ENCODE measurements at places on chromosomes 7 and 10.

- peak; percentile 52 for DNase-seq
Measured at GRCh38 chr7:157299613-157300368, 37.0 kb upstream of the DNAJB6 start.

DNA sequence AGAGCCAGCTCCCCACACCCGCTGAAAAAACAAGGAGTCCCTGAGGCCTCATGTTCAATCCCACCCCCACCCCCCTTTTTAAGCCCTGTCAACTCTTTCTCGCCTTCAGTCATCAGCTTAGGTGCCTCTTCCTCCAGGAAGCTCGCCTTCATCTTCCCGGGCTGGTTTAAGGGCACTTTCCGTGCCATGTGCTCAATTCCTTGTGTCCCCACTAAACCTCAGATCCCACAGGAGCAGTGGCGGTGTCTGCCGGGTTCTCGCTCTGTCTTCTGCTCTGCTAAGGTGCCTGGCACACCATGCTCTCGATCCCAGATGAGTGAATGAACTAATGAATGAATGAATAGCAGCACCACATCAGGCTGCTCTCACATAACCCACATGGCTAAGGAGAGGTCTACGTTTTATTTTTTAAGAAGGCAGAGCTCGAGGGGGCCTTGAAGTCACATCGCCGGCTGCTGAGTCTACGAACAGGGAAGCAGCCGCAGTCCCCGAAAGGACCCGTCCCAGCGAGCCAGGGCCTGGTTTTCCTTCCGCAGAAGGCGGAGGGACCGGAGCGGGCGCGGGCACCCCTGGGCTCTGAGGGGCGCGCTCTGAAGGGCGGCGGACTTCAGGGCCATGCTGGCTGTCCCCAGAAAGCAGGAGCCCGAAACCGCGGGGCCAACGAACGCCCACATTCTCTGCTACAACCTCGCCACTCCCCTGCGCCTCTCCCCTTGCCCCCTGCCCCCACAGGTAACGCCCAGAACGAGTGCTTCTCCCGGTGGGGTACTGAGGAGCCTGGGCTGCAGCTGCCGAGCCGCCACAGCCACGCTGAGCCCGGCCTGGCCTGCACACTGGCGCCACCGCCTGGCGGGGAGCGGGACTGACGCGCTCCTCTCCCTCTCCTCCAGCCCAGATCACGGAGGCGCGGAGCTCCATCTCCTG, 73.4 kb upstream of the KCNMA1 start:
- DNase-seq, result peak; percentile 77

DNA sequence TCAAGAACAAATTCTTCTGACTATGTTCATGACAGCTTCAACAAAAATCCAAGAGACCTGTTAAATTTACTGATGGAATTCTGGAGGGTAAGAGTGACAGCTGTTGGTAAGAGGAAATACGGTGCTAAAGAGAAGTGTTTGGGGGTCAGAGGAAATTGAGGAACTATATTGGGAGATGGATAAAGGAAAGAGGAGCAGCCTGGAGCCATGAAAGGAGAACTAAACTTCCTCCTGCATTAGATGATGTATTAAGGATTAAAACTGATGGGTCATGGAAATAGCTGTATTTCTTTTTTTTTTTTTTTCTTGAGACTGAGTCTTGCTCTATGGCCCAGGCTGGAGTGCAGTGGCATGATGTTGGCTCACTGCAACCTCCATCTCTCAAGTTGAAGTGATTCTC, 95.3 kb downstream of the HERPUD2 start:
- no peak for DNase-seq

- DNase-seq, result no peak
Measured at GRCh38 chr10:83764666-83765065, 374.6 kb upstream of the GHITM start.

- DNase-seq, result no peak
Measured at GRCh38 chr10:37289833-37290464, 164.6 kb downstream of the ANKRD30A start.

- peak; percentile 58 for DNase-seq
Measured at GRCh38 chr7:157158400-157158799, 19.7 kb downstream of the UBE3C start.

DNA sequence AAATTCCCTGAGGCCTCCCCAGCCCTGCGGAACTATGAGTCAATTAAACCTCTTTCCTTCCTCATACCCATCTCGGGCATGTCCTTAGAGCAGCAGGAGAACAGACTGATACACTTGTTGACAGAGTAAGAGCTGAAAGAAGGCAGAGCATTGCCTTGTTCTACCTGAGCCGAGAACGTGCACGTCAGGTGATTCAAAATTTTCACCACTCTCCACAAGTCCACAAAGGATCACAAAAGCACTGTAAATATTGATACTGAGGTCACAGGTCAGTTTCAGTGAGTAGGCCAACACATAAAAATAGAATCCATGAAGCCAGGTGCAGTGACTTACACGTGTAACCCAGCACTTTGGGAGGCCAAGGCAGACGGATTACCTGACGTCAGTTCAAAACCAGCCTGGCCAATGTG, 27.8 kb downstream of the DCLRE1C start:
- DNase-seq, result no peak

- DNase-seq, result no peak
Measured at GRCh38 chr7:28086198-28086597, 94.4 kb downstream of the JAZF1 start.

GRCh38 chr7:131537571-131537978, 18.9 kb downstream of the PODXL start:
- DNase-seq, result peak; percentile 81

GRCh38 chr10:70267161-70267933, 16.5 kb downstream of the NPFFR1 start:
- DNase-seq, result no peak

- no peak for DNase-seq
Measured at GRCh38 chr10:115909962-115910731, 362.9 kb downstream of the GFRA1 start.

GRCh38 chr10:86486856-86487255, 34.7 kb downstream of the WAPL start:
- no peak for DNase-seq

DNA sequence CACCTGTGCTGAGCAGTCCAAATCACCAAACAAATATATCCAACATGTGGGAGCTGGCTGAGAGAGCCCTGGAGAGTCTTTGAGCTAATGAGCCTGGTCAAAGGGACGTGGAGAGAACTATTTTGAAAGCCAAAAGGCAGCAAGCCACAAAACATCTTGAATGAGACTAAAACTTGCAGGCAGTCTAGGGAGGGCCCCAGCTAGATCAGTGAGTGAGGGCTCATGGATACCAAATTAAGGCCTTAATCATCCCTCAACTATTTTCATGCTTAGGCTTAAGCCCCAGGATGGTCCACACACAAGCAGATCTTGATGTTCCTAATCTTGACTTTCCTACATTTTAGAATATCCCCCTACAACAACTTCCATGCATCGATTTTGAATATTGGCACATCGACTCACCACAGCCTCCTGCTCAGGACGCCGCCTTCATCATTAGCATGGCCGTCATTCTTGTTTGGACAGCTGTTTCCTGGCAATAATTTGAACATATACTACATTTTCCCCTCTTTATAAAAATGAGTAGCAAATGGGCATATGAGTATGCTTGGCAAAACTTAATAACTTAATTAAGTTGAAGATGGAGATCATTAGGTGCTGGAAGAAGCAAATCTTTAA, 86.9 kb upstream of the ADAM12 start:
- no peak for DNase-seq

DNA sequence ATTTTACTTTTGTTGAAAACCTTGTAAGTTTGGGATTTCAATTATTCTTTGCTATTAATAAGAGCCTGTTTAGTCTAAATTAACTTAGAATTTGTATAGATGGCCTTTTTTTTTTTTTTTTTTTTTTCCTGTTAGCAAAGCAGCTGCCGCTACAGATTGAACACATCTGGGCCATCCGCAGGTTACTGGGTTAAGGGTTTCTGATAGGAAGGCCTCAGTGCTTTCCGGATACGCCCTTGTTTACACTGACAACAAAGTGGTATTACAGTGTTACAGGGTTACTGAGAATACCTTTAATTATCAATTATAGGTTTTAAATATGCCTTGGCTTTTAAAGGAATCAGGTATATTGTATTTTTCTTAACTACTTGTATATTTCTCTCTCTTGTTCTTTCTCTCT, 76.8 kb downstream of the PTN start:
- no peak for DNase-seq

DNA sequence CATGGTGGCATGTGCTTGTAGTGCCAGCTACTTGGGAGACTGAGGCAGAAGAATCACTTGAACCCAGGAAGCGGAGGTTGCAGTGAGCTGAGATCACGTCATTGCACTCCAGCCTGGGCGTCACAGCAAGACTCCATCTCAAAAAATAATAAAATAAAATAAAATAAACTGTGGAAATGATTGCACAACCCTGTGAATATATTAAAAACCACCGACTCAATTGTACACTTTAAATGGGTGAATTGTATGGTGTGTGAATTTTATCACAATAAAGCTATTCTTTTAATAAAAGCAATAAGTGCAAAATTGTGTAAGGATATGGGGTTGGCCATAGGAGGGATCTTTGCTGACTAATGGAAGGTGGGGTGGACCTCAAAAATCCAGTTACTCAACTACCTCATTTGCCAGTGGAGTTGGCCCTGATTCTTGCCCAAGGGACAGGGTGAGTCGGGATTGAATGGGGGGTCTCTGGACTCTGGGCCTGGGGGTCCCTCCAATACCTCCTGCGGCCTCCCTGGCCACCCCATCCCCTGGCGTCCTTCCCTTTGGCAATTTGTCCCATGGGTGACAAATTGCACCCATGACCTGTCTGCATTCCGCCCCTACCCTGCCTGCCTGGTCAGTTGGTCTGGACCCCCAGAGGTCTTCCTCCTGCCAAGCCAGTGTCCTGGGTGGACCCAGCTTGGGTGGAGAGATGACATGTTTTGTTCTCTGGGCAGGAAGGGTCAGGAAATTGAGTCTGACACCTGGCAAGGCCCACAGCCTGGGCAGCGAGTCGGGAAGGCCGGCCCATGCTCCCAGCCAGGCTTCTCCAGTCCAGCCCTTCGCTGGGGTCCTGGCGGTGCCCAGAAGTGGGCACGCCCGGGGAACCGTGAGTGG, 61.7 kb upstream of the ELN start:
- DNase-seq, result no peak

GRCh38 chr7:155788616-155789000, 23.7 kb downstream of the SHH start:
- DNase-seq, result no peak

GRCh38 chr10:101887775-101888174, 44.2 kb upstream of the KCNIP2 start:
- no peak for DNase-seq

DNA sequence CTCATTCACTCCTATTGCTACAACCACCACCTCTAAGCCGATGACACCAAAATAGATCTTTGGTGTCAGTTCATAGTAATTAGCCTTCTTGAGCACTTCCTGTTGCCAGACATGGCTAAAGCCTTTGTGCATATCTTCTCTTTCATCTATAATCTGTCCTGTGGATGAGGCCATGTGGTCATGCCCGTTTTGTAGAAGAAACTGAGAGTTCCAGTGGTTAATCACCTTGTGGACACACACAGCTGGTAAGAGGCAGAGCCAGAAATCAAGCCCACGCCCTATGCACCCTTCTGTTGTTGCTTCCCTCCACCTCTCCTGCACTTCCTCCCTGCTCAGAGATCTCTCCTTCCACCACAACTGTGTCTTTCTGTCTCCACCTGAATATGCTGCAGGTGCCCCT, 285.1 kb upstream of the PFKP start:
- DNase-seq, result no peak

DNA sequence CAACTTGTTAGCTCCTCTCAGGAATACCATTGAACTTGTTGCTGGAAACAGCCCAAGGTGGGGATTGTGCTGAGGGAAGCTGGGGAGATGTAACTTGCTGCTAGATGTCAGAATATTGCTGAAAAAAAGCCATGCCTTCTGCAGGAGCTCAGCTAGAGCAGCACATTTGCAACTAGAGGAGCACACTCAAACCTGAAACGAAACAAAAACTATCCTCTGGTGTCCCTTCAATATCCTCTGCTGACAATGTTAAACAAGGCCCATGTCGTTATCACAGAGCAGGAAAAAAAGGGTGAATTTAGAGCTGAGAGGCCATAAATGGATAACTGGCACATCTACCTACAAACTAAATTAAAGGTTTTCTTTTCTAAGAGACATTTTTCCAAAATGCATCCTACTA, 53.7 kb upstream of the MACC1 start:
- no peak for DNase-seq

- no peak for DNase-seq
Measured at GRCh38 chr10:101189461-101190401, 39.5 kb downstream of the LBX1 start.

DNA sequence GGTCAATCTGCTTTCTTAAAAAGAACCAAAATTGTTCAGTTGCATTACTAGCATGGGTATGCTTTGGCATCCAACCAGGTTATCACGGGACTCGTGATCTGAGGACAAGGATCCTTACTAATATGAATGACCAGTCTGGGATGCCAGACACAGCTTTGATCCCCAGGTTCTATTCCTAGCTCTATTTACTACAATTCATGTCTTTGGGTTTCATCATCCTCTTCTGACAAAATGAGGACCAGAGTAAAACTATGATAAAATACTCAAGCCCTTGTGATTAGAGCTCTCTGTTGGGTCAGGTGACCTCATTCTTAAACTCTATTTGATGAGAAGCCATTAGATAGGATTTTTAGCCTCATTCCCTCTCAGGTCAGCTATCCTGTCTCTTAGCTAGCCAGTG, 119.8 kb downstream of the SLC25A13 start:
- no peak for DNase-seq

- no peak for DNase-seq
Measured at GRCh38 chr10:133129859-133130495, 30.0 kb upstream of the KNDC1 start.

GRCh38 chr10:88442716-88443115, 140.4 kb downstream of the RNLS start:
- DNase-seq, result no peak

DNA sequence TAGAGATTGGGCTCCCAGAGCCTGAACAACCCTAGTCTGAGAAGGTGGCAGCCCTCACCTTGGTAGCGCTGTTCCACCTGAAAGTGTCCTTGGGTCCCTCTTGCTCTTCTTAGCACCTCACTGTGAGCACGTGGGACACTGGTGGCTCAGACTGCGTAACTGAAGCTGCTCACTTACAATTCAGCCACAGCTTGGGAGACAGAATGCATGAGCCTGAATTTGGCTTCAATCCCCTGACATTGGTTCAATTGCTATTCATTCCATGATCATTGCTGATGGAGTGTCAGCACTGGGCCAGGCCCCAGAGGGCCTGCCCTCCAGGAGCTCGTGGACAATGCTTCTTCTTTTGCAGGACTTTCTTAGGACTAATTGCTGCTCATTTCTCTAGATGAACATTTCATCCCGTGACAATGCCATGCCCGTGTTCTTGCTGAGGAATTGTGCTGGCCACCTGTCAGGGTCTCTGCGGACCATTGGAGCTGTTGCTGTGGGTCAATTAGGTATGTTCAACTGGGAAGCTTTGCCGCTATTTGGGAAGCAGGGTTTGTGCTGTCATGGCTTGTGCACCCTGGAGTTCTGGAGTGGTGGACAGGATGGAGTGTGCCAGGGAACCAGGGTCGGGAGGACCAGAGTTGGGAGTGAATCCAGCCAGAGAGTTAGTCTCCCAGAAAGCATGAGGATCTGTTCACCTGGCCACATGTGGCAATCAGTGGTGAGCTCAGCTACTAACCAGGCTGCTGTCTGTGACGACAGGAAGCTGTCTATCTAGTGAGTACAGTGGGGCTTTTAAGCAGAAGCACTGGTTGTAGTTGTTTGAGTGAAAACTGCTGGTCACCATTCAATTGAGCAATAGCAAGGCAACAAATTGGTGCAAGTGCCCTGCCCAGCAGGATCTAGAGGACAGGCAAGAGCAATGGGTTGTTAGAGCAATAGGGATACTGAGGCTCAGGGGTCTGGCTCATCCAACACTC, 105.1 kb downstream of the WDFY4 start:
- DNase-seq, result no peak

- no peak for DNase-seq
Measured at GRCh38 chr7:140263277-140263676, 86.5 kb upstream of the KDM7A start.

- no peak for DNase-seq
Measured at GRCh38 chr7:95598511-95598910, 2.2 kb upstream of the PDK4 start.
